ENCODE measurements at places on chromosomes 6 and 20.

GRCh38 chr20:9280666-9281065 is 211.8 kb downstream of the PLCB4 start:
- no peak for DNase-seq

- DNase-seq, result no peak
Observed at GRCh38 chr6:104579310-104579863, 280.3 kb downstream of the HACE1 start.

DNA sequence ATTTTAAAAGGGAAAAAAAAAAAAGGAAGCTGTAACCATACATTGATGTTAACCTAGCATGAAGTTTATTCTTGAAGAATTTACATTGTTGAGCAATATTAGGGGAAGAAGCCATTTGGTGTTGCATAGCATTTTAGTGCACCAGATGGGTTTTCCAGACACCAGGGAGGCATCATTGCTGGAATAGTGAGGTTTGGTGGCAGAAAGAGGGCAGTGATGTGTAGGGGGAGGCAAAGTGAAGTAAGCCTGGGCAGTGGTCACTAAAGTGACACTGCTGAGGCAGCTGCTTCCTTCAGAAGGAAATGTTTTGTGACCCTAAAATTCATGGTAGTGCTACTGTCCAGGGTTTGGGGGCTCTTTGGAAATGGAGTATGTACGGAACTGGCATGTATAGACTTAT is 2.6 kb downstream of the TOMM6 start:
- no peak for DNase-seq

GRCh38 chr20:10328897-10329255 is 105.1 kb downstream of the MKKS start:
- no peak for DNase-seq

GRCh38 chr6:16487996-16488674 is 249.7 kb downstream of the GMPR start:
- no peak for DNase-seq

- no peak for DNase-seq
Observed at GRCh38 chr20:20205141-20205861, 153.0 kb downstream of the CFAP61 start.

GRCh38 chr20:5192570-5193431 is 66.0 kb downstream of the CDS2 start:
- no peak for DNase-seq

GRCh38 chr6:18477301-18477941 is 90.3 kb downstream of the RNF144B start:
- no peak for DNase-seq

GRCh38 chr20:60804240-60804917 is 447.7 kb upstream of the CDH4 start:
- no peak for DNase-seq

DNA sequence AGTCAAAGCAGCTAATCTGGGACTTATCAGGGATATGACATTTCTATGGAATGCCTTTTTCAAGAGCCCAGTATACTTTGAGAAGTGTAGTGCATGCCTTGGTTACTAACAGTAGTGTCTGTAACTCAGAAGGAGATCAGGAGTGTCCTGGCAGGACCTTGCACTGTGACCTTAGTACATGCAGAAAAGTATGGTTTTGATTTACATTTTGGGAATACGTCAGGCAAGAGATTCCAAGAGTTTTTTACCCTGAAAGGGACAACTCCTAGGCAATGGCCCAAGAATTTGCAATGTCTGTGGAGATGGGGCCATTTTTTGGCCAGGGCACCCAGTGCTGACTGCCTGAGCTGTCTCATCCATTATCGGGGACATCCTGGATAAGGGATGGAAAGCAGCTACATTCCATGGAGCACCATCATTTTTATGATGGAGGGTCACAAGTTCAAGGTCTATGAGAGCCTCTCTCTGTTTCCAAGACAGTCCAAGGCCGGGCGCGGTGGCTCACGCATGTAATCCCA is 80.2 kb downstream of the FAM50B start:
- DNase-seq, result no peak

- DNase-seq, result no peak
Observed at GRCh38 chr20:61903575-61904340, 161.9 kb downstream of the TAF4 start.

DNA sequence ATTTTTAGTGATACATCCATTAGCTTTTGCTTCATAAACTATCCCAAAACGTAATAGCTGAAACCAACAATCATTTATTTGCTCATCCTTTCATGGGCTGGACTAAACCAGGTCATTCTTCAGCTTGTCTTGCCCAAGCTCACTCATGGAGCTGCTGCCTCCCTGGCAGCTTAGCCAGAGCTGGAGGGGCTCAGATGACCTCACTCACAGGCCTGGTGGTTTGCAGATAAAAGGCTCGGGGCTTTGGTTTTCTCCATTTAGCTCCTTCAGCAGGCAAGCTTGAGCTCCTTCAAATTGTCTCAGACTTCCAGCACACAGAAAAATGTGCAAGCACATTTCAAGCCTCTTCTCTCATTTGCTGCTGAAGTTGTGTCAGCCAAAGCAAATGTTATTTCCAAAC is 139.1 kb downstream of the BTBD3 start:
- DNase-seq, result no peak

GRCh38 chr6:53361549-53362031 is 12.8 kb upstream of the ELOVL5 start:
- no peak for DNase-seq

DNA sequence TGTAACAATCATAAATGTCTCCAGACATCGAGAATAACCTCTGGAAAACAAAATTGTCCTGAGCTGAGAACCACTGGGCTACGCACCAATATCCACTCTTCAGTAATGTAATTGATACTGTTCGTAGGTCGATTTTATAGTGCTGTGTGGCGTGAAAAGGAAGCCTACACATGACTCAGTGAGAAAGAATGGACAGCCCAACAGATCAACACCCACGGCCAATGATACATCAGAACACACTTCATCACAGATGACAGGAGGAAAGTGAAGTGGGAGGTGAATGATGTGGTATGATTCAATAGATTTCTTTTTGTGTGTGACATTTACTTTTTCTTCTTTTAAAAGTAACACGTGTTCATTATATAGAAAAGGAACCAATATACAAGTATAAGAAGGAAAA is 93.5 kb downstream of the RPS12 start:
- DNase-seq, result no peak

DNA sequence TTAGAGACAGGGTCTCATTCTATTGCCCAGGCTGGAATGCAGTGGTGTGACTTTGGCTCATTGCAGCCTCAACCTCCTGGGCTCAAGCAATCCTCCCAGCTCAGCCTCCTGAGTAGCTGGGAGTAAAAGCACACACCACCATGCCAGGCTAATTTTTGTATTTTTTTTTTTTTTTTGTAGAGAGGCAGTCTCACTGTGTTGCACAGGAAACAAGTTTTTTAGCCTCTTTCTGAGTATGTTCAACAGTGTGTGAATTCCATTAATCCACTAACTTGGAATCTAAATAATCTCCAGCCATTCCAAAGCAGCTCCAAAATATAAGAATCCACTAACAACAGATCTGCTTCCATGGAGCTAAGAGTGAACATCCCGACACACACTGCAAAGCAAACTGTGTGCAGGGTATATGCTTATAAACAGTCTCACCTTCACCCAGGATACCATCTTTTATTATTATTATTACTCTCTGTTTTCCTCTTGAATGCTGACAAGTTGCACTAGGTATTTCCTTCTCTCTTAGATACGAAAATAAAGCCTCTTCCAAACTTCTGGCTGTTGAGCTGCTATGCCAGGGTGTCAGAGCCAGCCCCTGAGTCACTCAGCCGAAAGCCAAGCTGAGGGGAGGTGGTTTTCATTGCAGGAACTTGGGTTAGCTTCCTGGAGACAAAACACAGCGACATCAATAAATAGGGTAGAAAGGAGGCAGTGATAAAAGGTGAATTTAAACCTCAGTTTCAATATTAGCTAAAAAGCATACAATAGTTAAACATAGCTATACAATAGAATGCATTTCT is 264.9 kb downstream of the HIVEP2 start:
- no peak for DNase-seq

DNA sequence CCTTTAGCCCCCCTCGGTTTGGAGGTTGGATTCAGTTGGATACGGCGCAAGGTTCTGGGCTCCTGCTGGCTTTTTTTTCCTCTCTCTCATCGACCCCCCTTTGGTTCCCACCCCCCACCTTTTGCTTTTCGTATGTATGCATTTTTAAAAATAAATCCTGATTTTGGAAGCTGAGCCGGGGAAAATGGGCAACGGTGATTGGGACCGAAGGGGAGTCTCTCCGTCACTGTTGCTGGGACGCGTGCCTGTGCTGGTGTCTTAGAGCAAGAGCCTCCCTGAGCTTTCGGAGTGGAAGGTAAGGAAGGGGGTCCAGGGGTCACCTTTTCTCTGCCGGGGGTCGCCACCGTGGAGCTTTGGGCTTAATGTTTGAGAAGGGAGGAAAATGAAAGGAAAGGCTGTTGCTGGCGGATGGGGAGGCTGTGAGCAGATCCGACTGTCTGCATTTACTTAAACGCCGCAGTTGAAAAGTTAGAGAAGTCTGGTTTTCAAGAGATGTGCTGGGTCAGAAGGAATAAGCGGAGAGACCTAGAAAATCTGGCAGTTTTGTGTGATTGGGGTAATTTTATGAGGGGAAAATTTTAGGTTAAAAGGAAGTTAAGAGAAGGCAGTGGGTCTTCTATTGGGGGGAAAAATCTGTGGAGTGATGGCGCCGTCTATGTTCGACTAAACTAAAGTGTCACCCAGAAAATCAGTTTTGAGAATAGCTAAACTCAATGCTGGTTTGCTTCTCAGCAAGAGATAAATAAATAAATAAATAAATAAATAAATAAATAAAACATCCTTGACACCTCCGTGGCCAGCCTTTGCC is 828 bp downstream of the ADGRB3 start:
- DNase-seq, result no peak

DNA sequence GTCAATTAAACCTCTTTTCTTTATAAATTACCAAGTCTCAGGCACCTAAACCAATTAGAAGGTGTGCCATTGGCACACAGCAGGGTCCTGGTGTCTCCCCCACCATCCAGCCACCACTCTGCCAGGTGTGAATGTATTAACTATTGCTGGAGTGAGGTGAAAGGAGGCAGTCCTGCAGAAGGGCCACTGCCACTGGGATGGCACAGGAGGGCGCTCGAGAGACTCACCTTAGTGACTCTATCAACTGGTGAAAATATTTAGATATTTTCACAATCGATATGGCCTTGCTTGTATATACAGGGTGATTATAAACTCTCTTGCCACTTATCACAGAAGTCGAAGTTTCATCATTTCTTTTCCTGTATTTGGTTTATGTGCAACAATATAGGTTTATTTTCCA is 145.6 kb upstream of the ESR1 start:
- no peak for DNase-seq

- no peak for DNase-seq
Observed at GRCh38 chr6:18488526-18489270, 101.5 kb downstream of the RNF144B start.

DNA sequence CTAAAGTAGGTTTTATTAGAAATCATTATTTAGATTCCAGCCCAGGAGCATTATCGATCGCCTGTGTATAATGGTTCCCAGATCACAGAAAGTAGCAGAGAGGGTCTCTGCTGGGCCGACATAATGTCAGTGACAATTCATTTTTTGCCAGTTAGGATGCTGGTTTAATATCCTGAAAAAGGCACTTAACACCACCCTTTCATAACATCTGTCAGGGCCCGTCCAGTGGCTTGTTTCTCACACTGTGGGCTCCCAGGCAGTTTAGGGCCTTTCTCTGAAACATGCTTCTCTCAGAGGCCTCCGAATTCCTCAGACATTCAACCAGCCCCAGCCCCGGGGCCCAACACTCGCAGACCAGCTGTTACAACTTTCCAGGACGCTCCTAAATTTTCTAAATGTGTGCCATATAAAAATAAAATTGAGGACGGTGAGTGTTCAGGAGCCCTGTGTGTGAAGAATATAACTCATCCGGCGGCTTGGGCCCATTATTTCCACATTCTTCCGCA is 108.6 kb upstream of the EYA4 start:
- DNase-seq, result no peak

GRCh38 chr20:8244637-8245036 is 112.6 kb downstream of the PLCB1 start:
- no peak for DNase-seq

DNA sequence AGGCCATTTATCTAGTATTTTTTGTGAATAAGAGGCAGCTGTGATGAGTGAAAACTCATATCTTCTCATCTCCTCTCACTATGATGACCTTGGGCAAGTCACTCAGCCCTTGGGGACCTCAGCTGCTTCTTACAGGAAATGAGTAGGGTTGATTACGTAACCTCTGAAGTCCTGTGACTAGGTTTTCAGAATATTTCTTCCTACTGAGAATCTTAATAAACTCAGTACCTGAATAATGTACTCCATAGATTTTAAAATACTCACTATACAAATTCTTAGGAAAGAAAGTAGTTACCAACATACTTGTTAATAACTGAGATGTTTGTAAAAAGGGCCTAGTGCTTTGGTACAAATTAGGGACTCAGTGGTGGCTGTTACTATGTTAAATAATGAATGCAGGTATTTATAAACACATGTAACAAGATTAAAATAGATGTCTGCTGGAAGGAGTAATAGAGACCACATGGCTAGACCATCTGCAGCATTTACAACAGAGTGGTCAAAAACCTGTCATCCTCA is 60.9 kb downstream of the RPRD1B start:
- no peak for DNase-seq

DNA sequence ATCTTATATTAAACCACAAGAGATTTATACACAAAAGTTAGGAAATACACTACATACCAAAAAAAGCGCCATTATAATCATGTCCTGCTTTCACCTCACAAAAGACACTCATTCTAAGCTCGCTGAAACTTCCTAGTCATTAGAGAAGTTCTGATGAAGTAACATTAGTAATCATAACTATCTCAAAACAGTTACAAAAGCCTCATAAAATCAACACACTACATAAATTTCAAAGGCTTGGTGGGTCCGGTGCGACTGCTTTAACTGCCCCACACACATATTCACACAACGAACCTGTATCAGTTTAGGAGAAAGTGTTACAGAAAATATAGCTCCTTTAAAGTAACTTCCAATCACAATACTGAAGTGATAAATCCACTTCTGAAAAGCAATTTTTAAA is 1.9 kb downstream of the PHIP start:
- no peak for DNase-seq

- no peak for DNase-seq
Observed at GRCh38 chr6:112690497-112691202, 343.5 kb downstream of the RFPL4B start.

DNA sequence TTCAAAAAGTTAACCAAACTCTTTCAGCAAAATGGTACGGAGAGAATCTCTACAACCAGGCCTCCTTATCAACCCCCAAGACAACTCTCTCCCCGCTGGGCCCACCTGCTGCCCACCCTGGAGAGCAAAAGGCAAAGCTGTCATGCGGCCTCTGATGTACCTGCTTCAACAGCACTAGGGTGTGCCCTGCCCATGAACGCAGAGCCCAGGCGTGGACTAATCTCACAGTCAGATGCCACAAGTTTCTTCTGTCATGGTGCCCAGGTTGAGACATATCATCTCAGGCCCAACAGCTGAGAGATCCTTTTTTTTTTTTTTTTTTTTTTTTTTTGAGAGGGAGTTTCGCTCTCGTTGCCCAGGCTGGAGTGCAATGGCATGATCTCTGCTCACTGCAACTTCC is 26.3 kb downstream of the SLC2A4RG start:
- DNase-seq, result no peak

DNA sequence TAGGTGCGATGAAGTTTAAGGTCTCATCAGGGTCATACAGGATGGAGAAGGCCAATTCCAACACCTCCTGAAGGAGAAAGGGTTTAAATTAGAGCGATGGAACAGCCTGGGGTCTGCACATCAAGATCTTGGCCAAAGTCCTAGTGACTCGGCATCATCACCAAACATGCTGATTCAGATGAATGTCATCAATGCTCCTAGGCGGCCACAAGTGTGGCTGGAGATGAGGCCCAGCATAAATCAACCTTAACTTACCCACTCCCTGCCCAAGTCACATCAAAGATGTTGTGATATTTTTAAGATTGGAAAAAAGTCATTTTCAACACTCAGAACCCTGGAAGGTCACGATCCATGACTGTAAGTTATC is 37.5 kb downstream of the ELMO2 start:
- DNase-seq, result no peak

All from cortex of kidney (tissue), 1 donor.